DMS153 (cell line): ENCODE measurements at places on chromosomes 1 and 21.

- no peak for DNase-seq
These were observed 624 bp downstream of the SLC41A1 start for GRCh38 chr1:205812271-205812877.

GRCh38 chr21:34989337-34990151, 59.6 kb downstream of the RUNX1 start:
- DNase-seq, result no peak

GRCh38 chr1:41566969-41567368, 82.5 kb upstream of the EDN2 start:
- DNase-seq, result no peak

GRCh38 chr21:43315244-43316137, 111.4 kb downstream of the SIK1 start:
- no peak for DNase-seq

GRCh38 chr1:8155528-8156186, 129.5 kb upstream of the ERRFI1 start:
- no peak for DNase-seq

- DNase-seq, result no peak
These were observed 34.5 kb downstream of the GALNT2 start for GRCh38 chr1:230101556-230101955.

GRCh38 chr1:79726321-79726720, 719.8 kb upstream of the ADGRL4 start:
- no peak for DNase-seq

- DNase-seq, result no peak
These were observed 92.6 kb upstream of the MAGI3 start for GRCh38 chr1:113297749-113298148.

- no peak for DNase-seq
These were observed 443.9 kb downstream of the KIF26B start for GRCh38 chr1:245598524-245599305.

DNA sequence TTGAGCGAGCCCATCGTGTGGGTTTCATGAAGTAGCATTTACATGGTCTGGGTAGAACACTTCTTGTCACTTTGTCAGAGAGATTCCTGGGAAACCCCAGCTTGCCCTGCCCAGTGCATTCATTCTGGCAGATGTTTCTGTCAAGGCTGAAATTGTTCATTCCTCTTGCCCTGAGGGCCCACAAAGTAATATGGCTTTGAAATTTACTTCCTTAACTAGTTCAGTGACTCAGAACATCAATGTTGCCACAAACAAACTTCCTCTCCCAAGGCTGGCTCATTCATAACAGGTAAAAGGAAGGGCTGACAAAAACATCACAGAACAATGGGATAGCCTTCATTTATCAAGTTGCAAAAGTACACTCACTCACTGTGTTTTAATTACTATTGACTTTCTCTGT, 5.0 kb upstream of the KIAA0040 start:
- peak; percentile 62 for DNase-seq

GRCh38 chr1:1063261-1063944, 10.7 kb downstream of the RNF223 start:
- no peak for DNase-seq
